ENCODE measurements at places on chromosomes 13 and 19. TPM values are rescaled to one million over a fixed set of nuclear protein-coding genes. Genes with fewer than 3 reads are reported as not detected.

The PGLYRP2 gene
- total RNA-seq = not detected

The LPAR2 gene
- 16.2 TPM for total RNA-seq

The CEACAM16 gene
- not detected for total RNA-seq

The FAM83E gene
- 0.88 TPM for total RNA-seq

The CHERP gene
- total RNA-seq = 30.5 TPM

The FCAR gene
- total RNA-seq = 14.2 TPM

The PSG11 gene
- total RNA-seq = not detected

The RASAL3 gene
- 1.9 TPM for total RNA-seq

The DLEU7 gene
- total RNA-seq = 1.1 TPM

The SOX1 gene
- total RNA-seq = not detected

The KCNN1 gene
- 5.7 TPM for total RNA-seq

The ZNF99 gene
- 0.82 TPM for total RNA-seq
